ENCODE measurements at places on chromosomes 5 and 9.

DNA sequence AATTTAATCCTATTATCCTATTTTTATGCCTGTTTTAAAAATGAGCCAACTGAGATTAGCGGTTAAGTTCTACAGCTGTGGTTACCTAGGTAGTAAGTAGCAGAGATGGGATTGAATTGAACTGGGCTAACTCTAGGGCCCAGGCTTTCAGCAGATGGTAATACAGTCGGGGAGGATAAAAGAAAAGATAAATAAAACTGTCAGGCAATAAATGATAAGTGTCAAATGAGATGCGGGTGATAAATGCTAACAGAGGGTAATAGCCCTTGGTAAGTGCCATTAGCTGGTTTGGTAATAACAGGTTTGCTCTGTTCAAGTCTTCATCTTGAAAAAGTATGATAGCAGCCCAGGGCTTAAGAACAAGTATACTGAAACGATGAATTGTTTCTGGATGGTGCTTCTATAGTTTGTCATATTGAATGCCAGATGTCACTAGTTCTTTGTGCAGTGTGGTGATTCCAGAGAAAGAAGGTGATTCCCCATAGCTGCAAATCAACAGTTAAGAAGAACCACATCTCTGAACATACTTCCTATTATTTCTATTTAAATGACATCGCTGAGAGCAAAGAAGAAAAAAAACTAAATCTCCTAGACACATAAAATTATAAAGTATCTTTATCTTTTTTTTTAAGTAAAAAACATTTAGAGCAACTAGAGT lies 360.8 kb upstream of the PANK3 start:
- no peak for DNase-seq

DNA sequence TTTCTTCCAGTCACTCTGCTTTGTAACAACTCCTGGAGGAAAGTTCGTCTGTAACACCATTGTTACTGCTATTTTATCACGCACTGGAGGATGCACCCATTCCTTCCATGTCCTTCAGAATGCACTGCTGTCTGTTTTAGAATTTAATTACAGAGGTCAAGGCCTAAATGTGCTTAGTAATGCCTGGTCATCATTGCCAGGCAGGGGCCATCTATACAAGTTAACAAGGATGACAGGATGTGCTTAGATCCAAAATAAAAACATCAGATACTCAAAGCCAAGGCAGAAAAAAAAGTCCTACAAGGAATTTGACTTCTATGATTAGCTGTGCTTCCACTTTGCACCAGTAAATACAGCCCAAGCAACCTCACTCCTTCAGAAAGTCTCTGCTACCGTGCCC lies 371.4 kb downstream of the SEMA5A start:
- DNase-seq, result no peak

DNA sequence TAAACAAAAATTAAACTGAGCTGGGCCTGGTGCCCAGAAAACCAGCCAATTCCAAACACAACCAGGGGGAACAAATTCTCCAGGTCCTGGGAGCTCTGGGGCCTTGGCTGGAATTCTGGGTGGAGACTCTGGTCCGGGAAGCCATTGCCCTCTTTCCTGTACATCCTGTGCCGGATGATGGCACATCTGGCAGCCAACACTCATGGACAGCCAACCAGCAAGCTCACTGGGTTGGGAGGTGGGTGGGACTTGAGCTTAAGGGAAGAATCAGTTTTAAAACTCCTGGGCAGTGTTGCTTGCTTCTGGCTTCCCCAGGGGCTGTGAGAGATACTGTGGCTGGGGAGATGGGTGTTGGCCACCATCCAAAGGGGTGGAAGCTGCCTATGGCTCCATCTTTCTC lies 56.1 kb downstream of the PCDH1 start:
- peak; percentile 81 for DNase-seq

GRCh38 chr5:17425385-17426070 lies 72.5 kb upstream of the TAF11L2 start:
- DNase-seq, result no peak

DNA sequence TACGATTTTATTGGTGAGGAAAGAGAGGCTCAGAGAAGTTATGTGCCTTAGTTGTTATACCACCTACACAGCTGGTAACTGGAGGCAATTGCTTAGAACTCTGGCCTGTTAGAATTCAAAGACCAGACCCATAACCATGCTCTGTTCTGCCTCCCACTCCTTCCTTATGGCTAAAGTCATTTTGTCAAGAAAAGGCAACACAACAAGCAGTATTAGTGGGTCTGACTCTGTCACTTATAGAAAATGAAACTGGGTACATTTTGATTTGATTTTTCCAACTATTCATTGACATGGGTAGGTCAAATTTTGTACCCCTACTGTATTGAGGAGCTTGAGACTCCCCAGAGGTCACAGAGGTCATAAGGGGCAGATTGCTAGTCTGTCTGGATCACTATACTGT lies 44.5 kb upstream of the NR3C1 start:
- DNase-seq, result no peak

DNA sequence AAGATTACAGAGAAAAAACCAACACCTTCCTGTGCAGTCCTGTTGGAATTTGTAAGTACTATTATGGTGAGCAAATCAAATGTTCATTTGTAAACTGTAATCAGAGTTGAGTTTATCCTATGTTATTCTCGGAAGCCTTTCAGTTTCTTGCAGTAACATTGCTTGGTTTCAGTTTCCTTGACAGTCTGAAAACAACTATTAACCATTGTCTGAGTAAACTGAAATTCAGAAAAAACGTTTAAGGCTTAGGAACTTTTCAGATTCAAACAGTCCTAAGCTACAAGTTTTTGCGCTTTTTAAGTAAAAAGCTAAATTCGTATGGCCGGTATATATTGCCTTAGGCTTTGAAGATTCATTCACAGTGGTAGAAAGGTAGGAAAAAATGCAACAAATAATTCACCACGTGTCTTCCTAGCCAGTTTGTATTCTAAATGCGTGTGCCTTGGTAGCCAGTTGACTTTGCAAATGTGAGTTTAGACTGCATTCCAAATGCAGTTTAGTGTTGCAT lies 2.5 kb downstream of the GPBP1 start:
- DNase-seq, result peak; percentile 85

DNA sequence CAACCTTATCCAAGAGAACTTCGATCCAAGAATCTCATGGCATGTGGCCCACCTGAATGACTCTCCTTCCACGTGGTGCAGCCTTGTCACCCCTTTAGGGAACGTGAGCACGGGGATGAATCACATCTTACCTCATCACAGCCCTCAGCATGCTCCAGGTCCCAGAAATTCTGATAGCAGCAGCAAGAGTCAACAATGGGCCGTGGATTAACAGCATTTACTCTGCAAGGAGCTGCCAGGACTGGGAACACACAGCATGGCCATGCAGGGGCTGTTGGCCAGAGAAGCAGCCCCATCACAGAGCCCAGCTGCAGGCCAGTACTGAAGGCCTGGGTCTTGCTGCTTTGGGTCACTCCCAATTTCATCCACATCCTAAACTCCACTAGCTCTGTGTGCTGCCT lies 150.4 kb downstream of the C5orf15 start:
- peak; percentile 73 for DNase-seq

All from fibroblast of lung (primary cell).